SHP77 treated with DMSO at 0.1 percent for 48 hours (cell line): ENCODE measurements at places on chromosomes 6 and 20.

GRCh38 chr20:16069389-16070010 is 503.7 kb downstream of the KIF16B start:
- no peak for DNase-seq

GRCh38 chr6:33192671-33193602 is 670 bp upstream of the COL11A2 start:
- no peak for DNase-seq

DNA sequence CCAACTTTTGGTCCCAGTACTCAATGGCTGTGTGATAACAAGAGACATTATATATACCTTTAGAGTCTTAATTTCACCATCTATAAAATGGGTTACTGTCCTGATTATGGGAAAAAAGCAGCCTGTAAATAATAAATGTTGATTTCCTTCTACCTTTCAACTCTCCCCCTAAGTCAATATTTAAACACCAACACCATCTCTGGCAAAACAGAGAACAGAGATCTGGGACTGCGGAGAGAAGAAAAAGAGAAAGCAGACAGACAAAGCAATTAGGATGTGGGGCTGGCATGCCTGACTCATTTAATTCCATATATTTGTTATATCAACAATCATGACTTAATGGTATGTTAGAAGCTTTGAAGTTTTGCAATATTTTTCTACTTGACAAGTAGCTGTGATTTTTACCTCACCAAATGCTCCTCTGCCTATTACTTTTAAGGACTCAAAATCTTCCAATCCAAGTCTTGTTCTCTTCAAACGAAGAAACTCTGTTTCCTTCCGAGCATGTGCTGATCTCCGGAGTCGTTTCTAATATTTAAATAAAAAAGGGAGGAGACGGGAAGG is 23.3 kb downstream of the STK38 start:
- DNase-seq = no peak

DNA sequence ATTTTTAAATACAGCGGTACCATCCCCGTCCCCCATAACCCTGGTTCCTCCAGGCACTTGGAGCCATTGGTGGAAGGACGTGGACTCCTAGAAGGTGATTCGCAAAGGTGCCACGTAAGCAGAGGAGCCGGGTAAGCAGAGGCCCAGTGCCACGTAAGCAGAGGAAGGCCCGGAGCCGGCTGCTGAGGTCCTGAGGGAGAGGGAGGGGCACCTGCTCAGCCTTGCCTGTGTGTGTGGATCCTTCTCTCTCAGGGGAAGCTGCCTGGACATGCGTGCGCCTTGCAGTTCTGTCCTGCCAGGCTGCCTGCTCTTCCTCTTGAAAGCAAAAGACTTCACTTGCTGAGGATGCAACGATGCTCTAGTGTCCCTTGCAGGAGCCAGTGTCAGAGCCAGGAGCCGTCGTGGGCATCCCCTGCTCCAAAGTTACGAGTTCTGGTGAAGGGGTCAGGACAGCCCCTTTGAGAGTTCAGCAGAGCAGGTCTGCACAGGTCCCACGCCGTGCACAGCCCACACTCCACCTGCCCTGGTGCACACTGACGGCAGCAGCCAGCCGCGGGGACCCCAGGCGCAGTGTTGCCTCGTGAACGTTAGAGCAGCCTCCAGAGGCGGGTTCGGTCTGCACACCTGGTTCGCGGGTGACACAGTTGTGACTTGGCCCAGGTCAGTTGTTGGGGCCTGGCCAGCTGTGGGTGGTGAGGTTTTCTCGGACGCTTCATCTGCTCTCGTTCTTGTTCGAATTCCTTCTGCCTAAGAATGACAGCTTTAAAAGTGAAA is 1.9 kb upstream of the NKAIN4 start:
- no peak for DNase-seq

DNA sequence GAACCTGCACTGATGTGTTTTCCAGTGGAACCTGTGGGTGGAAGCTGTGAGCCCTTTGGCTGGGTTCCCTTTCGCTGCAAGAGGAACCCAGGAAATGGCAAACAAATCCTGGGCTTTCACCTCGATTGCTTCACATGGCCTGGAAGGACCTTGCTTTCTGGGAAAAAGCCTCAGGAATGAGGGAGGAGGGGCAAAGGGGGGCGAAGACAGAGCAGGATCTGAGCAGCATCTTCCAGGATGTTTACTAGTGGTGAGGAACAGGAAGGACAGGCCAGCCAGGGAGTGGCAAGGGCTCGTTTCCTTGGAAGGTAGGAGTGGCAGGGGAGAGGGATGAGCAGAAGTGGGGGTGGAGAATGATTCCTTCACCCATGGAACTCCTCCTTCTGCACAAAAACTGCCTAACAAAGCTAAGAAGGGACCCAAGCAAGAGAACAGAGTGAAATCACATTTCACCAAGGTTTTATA is 5.9 kb downstream of the SLC2A10 start:
- DNase-seq = no peak

DNA sequence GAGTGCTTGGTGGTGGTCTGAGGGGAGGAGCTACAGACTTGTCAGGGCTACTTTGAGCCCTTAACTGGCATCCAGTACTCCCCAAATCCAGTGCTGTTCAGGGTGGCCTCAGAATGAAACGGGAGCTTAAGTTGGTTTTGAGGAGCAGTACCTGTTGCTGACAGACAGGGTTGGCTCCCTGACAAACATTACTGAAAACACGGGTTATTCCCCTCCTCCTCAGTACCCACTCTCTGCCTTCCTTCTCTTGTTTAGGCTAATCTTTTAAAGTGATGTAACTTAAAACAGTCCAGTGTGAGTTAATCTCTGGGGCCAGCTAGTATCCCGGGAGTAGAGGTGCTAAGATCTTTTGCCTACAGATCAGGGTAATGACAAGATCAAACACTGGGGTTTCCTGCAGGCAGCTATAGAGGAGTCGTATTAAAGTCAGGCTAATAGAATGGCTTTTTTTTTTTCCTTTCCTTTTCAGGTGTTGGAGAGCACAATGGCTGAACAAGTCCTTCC is 3.7 kb downstream of the TNFAIP3 start:
- DNase-seq = no peak

DNA sequence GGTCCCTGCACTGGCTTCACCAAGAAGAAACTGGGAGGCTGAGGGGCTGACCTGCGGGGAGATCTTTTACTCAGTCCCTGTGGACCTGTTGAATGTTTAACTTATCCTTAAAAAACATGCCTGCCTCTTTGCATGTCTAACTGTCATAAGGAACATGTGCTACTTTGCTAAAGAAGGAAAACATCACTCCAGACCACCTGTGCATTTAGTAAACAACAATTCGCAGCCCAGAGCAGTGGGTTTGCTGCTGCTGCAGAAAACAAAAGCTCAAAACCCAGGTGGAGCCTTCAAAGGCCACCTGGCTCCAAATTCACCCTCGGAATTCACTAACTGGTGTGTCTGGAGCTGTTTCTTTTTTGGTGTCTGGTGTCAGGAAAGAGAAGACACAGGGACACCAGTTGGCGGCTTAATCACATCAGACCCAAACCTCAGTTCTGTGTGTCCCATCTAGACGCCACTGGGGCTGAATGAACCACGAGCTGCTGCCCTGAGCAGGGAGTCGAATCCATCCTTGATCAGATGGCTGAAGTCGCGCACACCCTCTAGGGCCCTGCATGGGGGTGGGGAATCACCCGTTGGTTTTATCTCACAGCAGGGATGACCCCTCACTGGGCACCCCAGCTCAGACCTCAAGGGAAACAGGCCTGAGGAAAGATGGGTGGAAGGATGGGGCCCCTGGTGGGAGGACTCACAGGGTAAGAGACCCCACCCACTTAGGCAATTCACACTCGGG is 344.3 kb downstream of the PREX1 start:
- no peak for DNase-seq

DNA sequence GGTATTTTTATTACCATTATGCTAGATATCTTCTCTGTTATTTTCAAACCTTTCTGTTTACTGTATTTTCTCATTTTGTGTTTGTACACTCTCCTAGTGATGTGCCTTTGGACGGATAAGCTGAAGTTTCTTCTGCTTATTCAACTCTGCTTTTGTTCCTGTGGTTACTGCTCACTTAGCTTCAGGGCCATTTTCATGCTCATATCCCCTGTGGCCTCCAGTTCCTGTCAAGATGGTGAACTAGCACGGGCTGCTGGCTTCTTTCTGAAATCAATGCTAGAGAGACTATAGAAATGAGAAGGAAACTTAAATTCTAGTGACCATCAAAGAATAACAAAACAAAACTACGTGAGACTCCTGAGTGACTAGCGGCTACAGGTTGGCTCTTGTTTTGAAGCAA is 6.8 kb upstream of the CST8 start:
- DNase-seq = no peak

- DNase-seq = no peak
Measured at GRCh38 chr20:46801003-46801702, 91.7 kb downstream of the SLC2A10 start.

- no peak for DNase-seq
Measured at GRCh38 chr6:17714177-17714576, 7.5 kb upstream of the NUP153 start.

GRCh38 chr6:138662471-138662870 is 111.1 kb upstream of the CCDC28A start:
- DNase-seq = no peak

GRCh38 chr20:1034415-1034789 is 32.3 kb upstream of the RSPO4 start:
- DNase-seq = no peak

GRCh38 chr6:163756079-163756478 is 341.6 kb downstream of the QKI start:
- no peak for DNase-seq

- no peak for DNase-seq
Measured at GRCh38 chr6:118391086-118391485, 157.0 kb upstream of the PLN start.

- no peak for DNase-seq
Measured at GRCh38 chr6:74979065-74979766, 226.6 kb downstream of the COL12A1 start.

DNA sequence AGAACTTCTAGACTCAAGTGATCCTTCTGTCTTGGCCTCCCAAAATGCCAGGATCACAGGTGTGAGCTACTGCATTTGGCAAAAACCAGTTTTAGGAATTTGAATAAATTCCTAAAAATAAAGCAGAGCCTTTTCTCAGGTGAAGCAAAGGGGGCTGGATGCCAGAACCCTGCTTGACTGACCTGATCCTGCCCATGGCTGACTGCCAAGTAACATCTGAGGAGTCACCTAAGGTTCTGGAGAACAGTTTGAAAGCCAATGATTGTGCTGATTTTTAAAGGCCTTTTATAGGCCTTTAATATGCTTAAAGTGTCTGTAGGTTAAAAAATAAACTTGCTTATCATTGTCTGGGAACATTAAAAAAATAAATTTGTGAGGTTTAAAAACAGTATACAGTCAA is 14.1 kb upstream of the ZSCAN12 start:
- DNase-seq = no peak

- DNase-seq = no peak
Measured at GRCh38 chr6:144480473-144480872, 195.3 kb downstream of the UTRN start.

GRCh38 chr6:119138906-119139541 is 60.6 kb upstream of the FAM184A start:
- no peak for DNase-seq

GRCh38 chr6:88208726-88209125 is 42.6 kb upstream of the CNR1 start:
- DNase-seq = no peak

GRCh38 chr6:129691043-129691640 is 18.8 kb downstream of the ARHGAP18 start:
- DNase-seq = no peak

- no peak for DNase-seq
Measured at GRCh38 chr20:14963262-14963663, 625.9 kb upstream of the FLRT3 start.

GRCh38 chr20:23255106-23255505 is 95.5 kb upstream of the NXT1 start:
- DNase-seq = no peak

- DNase-seq = no peak
Measured at GRCh38 chr20:10674684-10675449, 1.1 kb upstream of the JAG1 start.

- no peak for DNase-seq
Measured at GRCh38 chr6:20770773-20771172, 236.5 kb downstream of the CDKAL1 start.

GRCh38 chr6:36598326-36598725 is 4.2 kb downstream of the SRSF3 start:
- DNase-seq = no peak

DNA sequence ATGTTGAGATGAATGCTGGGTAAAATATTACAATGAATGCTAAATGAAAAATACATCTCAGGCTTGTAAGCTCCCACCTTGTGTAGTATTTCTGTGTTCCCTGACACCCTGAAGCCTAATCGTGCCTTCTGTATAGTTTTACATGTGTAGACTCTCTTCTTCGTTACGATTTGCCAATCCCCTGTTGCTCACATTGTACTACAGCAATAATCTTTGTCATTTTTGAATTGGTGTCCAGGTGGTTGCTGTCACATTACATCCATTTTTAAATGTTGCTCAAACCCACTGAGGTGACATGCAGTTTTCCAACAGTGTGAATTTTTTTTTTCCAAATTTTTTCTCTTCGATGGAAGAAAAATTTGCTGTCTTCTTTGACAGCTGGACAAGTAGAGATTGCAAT is 300.0 kb upstream of the FLRT3 start:
- no peak for DNase-seq

DNA sequence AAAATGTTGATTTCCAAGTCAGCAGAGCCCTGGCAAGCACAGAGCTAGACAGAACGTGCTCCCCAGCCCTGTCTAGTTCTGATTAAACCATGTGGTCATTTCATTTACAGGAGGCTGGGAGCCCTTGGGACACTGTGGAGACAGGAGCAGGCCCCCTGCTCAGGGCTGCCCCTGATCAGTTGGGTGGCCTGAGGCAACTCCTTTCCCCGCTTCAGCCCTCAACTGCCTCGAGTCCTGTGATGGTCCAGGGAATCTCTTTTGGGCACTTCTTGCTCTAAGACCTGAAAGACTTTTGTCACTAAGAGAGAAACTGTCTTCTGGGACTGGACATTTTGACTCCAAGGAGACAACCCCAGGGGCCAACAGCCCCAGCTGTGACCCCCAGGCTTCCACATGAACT is 13.5 kb downstream of the DYNLRB1 start:
- no peak for DNase-seq

DNA sequence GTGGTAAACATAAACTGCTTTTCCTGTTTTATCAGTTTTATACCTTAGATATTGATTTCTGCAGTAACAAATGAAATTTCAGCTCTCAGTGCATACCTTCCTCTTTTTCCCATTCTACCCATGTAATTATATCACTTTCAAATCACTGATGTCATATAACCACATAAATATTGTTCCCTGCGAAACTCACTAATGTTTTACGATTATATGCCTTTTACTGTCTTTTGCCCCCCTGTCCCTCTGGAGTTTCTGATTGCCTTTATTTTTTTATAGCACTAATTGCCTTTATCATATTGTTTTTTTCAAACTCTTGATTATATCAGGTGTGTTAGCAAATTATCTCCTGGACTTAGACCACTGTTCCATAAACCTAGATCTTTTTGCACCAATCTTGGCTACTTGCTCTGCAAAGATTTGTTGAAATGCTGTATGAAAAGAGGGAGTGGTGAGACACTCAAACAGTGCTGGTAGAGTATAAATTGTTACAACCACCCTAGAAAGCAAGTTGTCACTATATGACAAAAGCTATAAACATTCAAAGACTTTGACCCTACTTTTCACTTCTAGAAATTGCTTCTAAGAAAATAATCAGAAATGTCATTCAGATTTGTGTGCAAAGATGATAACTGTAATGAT is 29.6 kb upstream of the EDN1 start:
- no peak for DNase-seq

- no peak for DNase-seq
Measured at GRCh38 chr6:112128208-112128607, 40.8 kb downstream of the FAM229B start.

- peak; percentile 61 for DNase-seq
Measured at GRCh38 chr6:151014404-151015100, 149.1 kb downstream of the MTHFD1L start.

- DNase-seq = no peak
Measured at GRCh38 chr20:50710492-50711063, 19.2 kb upstream of the RIPOR3 start.

- peak; percentile 93 for DNase-seq
Measured at GRCh38 chr20:20593447-20594170, 118.8 kb downstream of the RALGAPA2 start.
